Panc1 (cell line): ENCODE measurements at places on chromosomes 11 and 22. TPM values are rescaled to one million over a fixed set of nuclear protein-coding genes. Genes with fewer than 3 reads are reported as not detected.

The UCP3 gene
- 0.46 TPM for total RNA-seq

The OR5AR1 gene
- not detected for total RNA-seq

The ETS1 gene
- total RNA-seq = 66.4 TPM

The KRTAP5-7 gene
- not detected for total RNA-seq

The DERL3 gene
- total RNA-seq = 1.0 TPM

The ST14 gene
- 1.8 TPM for total RNA-seq

The MARK2 gene
- total RNA-seq = 41.1 TPM

The CCDC87 gene
- total RNA-seq = 2.0 TPM

The JAML gene
- 0.39 TPM for total RNA-seq

The PGA5 gene
- not detected for total RNA-seq

The EHF gene
- total RNA-seq = 0.51 TPM

The RNF121 gene
- 69.6 TPM for total RNA-seq

The C11orf91 gene
- 1.3 TPM for total RNA-seq

The CCDC188 gene
- total RNA-seq = not detected

The RTN4RL2 gene
- 0.90 TPM for total RNA-seq

The UBQLNL gene
- 0.72 TPM for total RNA-seq

The HPX gene
- 1.0 TPM for total RNA-seq

The C22orf39 gene
- total RNA-seq = 20.5 TPM

The TTC36 gene
- total RNA-seq = 1.2 TPM

The OR10D3 gene
- total RNA-seq = not detected

The MMP13 gene
- total RNA-seq = 0.15 TPM

The SLC17A6 gene
- not detected for total RNA-seq

The CFAP300 gene
- total RNA-seq = 6.4 TPM

The B4GAT1 gene
- total RNA-seq = 29.3 TPM

The OR8J3 gene
- total RNA-seq = not detected

The TIMP3 gene
- total RNA-seq = 0.67 TPM

The TMEM80 gene
- 45.2 TPM for total RNA-seq

The DTX4 gene
- 0.21 TPM for total RNA-seq

The DDX17 gene
- 277 TPM for total RNA-seq

The RCOR2 gene
- total RNA-seq = 10.2 TPM

The MRGPRX4 gene
- not detected for total RNA-seq

The MUC6 gene
- total RNA-seq = 0.49 TPM

The FAM227A gene
- total RNA-seq = 2.4 TPM

The DEPDC7 gene
- total RNA-seq = 7.5 TPM

The CD6 gene
- total RNA-seq = 1.1 TPM

The OR52A1 gene
- not detected for total RNA-seq

The SDF2L1 gene
- total RNA-seq = 66.0 TPM

The SORL1 gene
- 36.3 TPM for total RNA-seq
